ENCODE measurements at places on chromosomes 3 and 15.

- no peak for DNase-seq
These were observed 83.2 kb upstream of the WNT5A start for GRCh38 chr3:55570271-55570711.

GRCh38 chr3:182244222-182244971 lies 532.7 kb downstream of the SOX2 start:
- no peak for DNase-seq

DNA sequence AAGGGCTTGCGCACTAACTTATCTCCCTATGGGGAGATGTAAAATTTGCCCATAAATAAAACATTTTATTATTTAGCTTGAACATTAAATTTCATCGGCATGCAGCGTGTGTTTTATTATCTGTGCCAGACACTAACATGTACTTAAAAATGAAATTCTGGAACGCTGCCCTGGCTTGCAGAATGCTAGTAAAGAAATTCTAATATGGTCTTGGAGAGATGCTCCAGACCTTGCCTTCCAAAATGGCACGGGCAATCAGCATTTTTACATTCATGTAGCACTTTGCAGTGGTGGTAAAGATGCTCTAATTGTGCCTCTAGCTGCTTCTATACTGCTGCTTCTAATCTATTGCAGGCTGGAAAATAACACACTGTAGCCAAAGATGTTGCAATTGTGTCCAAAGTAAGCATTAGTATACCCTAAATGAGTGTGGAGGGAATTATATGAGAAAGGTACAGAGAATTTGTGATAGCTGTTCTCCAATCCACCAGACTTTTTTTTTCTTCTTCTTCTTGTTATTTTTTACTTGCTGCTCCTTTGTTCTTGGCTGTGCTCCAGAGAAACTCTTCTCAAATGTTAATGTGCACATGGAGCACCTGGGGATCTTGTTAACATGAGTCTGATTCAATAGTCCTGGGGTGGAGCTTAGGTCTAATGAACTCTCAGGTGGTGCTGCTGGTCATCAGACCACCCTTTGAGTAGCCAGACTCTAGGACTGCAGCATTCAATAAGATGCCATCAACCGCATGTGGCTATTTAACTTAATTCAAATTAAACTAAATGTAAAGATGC lies 47.3 kb downstream of the CRABP1 start:
- DNase-seq: no peak

DNA sequence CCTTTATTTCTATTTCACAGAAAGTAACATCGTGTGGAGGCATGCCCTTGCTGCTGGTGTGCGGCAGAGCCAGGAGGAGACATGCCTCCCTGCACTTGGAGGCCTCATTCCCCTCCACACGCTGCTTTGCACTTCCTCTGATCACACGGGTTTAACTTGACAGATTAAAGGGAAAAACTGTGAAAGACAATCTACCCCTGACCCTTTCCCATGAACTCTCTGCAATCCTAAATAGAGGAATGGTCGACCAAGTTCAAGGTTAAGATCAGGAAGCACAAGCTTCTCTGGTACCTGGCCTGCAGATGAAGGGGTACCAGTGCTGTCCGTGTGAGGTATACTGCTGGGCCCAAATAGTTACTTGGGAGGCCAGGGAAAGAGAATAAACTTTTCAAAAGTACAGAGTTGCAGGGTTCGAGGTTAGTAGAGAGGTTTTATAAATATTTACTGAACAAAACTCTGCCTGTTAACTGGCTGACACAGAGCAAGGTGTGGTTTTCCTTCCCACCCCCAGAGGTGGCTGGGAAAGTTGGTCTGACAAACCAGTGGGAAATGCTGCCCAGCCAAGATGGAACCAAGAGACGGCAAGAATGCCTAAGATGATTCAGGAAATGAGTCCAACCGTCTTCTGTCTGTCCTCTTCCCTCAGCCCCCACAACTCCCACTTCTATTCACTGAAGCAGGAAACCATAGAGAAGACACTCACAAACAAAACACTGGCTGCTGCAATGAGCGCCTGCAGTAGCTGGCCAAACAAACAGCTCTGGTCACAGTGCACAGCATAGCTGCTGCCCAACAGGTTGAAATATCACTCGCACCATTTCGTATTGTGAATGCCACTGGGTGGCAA lies 79.6 kb downstream of the IGF2BP2 start:
- peak; percentile 51 for DNase-seq

DNA sequence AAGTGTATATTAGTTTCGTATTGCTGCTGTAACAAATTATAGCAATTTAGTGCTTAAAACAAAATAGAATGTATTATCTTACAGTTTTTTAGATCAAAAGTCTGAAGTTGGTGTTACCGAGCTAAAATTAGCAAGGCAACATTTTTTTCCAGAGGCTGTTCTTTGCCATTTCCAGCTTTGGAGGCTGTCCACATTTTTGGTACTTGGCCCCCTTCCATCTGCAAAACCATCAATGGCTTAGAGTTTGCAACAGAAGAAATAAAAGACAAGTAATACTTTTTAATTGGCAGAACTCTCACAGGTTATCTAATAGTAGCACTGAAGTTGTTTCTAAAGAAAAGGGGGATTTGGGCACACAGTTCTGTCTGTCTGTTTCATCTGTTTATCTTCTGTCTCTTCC lies 1248.5 kb downstream of the ROBO1 start:
- DNase-seq: no peak

- no peak for DNase-seq
These were observed 305.6 kb downstream of the LSAMP start for GRCh38 chr3:116139641-116140040.

- no peak for DNase-seq
These were observed 158.9 kb downstream of the IGF1R start for GRCh38 chr15:98807262-98807661.

GRCh38 chr15:71572452-71573053 lies 237.8 kb upstream of the NR2E3 start:
- no peak for DNase-seq

DNA sequence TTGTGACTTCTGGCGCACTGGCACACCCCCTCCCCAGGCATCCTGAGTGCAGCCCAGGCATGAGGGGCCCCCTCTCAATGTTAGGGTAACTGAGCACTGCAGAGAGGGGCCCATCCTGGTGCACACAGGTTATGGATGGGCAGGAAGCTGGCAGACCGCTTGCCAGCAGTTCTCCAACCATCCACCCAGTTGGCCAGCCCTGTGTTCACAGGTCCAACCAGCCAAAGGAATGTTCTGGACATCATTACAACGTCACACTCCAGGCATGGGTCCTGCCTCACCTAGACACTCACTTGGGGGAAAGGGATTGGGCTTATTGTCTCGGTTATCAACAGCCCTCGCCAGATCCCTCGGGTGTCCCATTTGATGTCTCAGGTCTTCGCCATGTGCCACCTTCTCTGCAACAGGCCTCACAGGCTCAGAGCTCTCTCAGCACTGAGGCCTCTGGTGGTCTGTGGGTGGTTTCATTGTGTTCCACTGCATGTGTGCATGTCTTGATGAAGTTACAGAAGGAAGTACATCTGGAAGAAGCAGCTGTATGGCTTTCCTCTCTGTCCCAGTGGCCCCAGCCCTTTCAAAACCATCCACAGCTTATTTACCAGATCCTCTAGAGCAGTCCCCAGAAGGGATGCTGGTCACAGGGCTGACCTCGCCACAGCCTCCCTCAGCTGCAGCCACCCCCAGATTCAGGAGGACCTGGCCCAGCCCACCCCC lies 23.7 kb downstream of the ADCY5 start:
- DNase-seq: no peak

DNA sequence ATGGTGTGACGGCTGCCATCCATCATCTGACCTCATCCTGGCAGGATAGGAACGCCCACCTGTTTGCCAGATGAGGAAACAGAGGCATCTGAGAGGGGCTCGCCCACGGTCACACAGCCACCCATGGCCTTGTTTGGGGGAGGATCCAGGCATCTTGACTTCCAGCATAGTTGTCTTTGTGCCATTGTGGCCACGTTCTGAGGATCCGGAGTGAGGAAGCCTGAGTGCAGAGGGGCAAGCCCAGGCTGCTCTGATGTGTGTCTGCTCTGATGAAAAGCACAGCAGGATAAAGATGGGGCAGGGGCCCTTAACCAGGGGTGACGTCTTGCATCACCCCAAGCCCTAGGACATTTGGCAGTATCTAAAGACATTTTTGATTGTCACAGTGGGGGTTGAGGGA lies 58.7 kb downstream of the FGD5 start:
- DNase-seq: no peak

Data from H54 (cell line).